ENCODE measurements at places on chromosomes 4 and X.

- DNase-seq: peak; percentile 37
These were observed 4.0 kb downstream of the COL25A1 start for GRCh38 chr4:109298279-109299010.

GRCh38 chr4:152748619-152749018 is 30.9 kb downstream of the TIGD4 start:
- DNase-seq: no peak

GRCh38 chr4:175514174-175514573 is 297.9 kb downstream of the GPM6A start:
- DNase-seq: no peak

DNA sequence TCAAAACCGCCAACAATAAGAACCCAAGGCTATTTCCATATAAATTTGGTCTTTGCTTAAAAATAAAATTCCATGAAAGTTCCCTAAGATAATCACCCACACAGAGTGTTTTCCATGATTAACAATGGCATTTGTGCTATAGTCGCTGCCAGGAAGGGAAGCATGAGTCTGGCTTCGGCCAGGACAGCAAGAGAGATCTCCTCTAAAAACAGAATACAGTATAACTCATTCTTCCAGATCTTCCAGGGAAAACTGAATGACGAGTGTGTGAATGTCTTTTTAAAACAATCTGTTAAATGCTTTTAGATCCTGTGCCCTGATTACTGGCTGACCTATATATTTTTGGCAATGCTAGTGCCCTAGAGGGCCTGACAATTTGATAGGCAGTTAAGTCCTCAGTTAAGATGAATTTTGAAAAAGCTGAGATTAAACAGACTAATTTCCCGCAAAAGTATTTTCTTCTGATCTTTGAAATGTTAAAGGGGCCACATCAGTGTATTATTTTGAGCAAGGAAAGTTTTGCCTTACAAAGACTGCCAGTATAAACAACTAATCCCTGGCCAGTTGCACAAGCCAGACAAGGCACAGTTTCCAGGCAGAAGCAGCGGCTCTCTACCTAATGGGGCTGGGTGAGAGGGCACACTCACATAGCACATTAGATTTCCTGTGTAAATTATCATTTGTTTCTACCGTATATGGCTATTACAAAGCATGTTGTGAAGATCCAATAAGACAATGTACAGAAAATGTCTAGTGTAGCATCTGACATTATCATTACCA is 127.3 kb downstream of the DCHS2 start:
- no peak for DNase-seq

- no peak for DNase-seq
These were observed 2.5 kb downstream of the NYX start for GRCh38 chrX:41449615-41450014.

DNA sequence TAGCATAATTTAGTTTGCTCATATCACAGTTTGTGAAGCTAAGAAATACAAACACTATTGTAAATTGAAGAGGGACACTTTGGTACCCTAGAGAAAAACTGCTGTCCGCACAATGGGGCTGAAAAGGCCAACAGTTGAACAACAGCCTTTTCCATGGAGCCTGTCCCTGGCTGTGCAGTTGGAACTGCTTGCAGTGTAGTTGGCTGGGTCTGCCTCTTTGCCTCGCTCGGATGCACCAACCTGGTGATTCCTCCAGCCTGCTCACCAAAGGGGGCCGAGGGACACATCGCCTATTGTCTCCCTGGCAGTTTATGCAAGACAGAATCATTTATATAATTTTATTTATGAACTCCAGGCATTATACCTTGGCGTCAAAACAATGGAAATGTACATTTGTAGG is 16.5 kb upstream of the GALNT7 start:
- DNase-seq: peak; percentile 19

- no peak for DNase-seq
These were observed 39.2 kb downstream of the BEX3 start for GRCh38 chrX:103415528-103415927.

GRCh38 chr4:141080668-141081067 is 52.6 kb downstream of the RNF150 start:
- no peak for DNase-seq

GRCh38 chr4:163378661-163379060 is 35.0 kb downstream of the NPY5R start:
- DNase-seq: no peak
